ENCODE measurements at places on chromosomes 5 and 9. TPM values are rescaled to one million over a fixed set of nuclear protein-coding genes. Genes with fewer than 3 reads are reported as not detected.

GRCh38 chr5:146048994-146049703 is 56.2 kb downstream of the PLAC8L1 start:
- DNase-seq, result no peak

- no peak for DNase-seq
Measured at GRCh38 chr9:72691671-72692070, 170.3 kb downstream of the TMC1 start.

- no peak for DNase-seq
Measured at GRCh38 chr9:121395558-121395957, 25.5 kb upstream of the STOM start.

DNA sequence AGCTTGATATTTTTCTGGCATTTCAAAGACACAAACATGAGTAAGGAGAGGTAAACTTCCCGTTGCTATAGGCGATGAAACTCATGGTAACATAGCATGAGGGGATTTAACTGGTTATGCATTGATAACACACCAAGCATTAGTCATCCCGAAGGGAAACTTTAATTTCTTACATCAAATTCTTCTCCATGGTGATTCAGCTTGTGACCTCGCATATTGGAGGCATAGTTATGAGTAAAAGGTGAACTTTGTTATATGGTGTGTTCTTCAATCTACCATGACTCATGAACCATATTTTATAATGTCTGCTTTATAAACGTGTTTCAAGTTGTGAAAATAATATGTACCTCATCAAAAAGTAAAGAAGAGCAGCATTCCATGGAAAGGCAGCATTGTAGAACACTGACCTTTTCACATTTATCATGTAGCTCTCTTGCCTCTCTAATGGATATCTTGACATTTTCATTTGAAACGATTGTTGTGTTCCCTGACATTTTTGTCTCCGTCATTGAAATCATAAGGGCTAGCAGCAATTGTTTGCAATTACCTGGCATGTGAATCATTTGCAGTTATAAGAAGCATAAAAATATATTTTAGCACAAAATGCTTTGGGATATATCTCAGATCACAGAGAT is 491.8 kb downstream of the ANXA1 start:
- no peak for DNase-seq

LHX6 gene
- total RNA-seq, result 1.3 TPM
